Effector CD4-positive, alpha-beta T cell (primary cell): ENCODE measurements at places on chromosomes 6 and 20.

DNA sequence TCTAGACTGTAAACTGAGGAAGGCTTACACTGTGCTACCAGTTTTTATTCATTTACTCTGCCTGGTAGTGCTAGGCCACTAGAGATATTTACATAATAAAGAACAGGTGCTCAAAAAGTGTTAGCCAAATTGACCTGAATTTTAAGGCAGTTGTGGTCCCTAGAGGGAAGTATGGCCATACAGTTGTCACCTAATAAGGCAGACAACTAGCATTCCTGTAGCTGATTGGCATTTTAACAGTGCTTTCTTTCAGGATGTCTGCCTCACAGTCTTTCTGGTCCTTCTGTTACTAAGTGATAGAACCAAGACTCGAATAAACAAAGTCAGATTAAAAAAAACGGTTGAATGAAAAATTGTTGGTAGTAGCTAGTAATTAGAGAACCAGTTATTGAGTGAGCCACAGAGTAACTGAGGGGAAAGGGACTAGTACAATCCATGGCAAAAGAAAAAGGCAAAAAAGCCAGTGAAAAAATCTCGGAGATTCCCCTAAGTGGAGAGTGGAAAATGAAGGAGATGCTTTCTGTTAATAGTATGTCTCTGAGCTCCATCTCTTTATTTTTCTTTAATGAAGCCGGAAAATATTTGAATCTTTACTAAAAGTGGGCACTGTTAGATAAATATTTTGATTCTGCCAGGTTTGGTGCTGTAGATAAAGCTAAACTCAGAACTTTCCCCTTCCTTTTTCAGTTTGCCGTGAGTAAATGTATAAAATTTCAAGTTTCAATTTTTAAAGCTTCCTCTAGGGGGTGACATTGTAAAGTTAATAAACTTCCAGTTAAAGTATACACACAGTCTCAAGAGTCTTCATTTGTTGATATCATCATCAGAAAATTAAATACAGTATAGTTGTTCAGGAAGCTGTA lies 9.1 kb downstream of the VTA1 start:
- no peak for DNase-seq

DNA sequence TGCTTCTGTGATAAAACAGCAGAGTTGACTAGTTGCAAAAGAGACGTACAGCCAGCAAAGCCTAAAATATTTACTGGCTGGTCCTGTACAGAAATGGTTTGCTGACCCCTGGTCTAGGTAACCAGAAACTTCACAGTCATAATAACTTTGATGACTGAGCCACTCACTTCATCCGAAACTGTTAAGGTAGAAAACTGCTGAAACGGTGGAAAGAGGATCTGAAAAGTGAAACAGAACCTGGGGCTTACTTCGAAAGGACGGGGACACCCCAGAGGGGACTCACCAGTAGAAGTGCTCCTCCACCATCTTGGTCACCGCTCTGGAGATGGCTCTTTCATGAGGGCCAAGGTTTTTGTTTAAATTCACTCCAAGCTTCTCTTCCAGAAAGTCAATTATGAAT lies 16.4 kb downstream of the FAXC start:
- no peak for DNase-seq

GRCh38 chr20:45827030-45827652 lies at the start of gene TNNC2:
Gene TNNC2 (minus strand): TSS chr20:45827312. CDS start chr20:45827248, 64 bp downstream.
- no peak for DNase-seq

DNA sequence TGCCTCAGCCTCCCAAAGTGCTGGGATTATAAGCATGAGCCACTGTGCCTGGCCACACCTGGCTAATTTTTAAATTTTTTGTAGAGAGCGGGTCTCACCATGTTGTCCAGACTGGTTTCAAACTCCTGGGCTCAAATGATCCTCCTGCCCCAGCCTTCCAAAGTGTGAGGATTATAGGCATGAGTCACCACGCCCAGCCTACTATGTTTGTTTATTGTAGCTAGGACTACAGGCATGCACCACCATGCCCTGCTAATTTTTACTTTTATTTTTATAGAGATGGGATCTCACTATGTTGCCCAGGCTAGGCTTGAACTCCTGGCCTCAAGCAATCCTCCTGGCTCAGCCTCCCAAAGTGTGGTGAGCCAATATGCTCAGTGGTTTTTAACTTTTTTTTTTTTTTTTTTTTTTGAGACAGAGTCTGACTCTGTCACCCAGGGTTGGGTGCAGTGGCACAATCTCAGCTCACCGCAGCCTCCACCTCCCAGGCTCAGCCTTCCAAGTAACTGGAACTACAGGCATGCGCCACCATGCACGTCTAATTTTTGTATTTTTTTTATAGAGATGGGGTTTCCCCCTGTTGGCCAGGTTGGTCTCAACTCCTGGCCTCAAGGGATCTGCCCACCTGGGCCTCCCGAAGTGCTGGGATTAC lies 12.0 kb upstream of the DDX43 start:
- no peak for DNase-seq

DNA sequence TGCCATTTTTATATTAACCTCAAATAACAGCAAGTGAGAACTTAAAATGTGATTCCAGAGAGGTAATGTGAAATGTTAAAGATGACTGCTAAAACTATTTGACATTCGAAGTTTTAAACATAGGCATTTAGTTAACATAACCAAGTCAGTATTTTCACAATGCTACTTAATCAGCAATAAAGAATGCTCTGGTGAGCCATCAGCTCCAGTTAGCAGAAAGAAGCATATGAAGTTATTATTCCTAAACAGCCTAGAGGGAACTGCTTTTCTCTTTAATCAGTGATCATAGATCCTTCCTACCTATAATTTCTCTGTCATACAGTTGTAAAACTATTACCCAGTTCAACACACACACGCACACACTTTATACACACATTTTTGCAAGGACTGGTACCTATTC lies 60.1 kb downstream of the MMS22L start:
- DNase-seq, result no peak

GRCh38 chr6:135014353-135014832 lies 40.2 kb downstream of the HBS1L start:
- no peak for DNase-seq

- DNase-seq, result no peak
Measured at GRCh38 chr6:41489120-41489851, 56.9 kb upstream of the FOXP4 start.

DNA sequence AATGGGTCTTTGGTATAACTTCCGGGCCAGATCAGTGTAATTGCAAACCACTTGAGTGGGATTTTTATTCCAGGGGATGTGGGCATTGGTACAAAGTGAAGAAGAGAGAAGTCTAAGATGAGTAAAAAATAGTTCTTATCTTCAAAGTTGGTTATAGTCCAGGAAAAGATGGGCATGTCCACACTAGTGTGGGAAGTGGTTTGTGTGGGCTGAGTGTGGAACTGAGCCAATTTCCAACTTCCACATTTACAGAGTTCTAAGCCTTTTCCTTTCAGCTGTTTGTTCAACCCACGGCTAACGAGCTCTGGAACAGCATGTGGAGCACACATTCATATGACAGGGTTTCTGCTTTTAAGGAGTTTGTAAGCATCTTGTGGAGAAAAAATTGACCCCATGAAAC lies 72.3 kb upstream of the IFNGR1 start:
- no peak for DNase-seq

DNA sequence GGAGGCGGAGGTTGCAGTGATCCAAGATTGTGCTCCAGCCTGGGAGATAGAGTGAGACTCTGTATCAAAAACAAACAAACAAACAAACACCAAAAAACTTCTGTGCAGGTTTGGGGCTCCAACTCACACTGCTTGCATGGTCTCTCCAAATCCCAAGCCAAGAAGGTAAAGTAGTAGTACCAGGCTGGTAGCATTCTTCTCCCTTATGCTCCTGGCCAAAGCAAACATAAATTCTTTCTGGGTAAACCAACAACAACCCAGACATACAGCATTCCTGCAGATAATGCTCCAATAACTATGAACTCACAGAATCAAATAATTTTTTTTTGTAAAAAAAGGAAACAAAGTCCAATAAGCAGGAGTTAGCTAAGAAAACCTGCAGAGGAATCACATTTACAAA lies 57.8 kb upstream of the KLHL31 start:
- no peak for DNase-seq

DNA sequence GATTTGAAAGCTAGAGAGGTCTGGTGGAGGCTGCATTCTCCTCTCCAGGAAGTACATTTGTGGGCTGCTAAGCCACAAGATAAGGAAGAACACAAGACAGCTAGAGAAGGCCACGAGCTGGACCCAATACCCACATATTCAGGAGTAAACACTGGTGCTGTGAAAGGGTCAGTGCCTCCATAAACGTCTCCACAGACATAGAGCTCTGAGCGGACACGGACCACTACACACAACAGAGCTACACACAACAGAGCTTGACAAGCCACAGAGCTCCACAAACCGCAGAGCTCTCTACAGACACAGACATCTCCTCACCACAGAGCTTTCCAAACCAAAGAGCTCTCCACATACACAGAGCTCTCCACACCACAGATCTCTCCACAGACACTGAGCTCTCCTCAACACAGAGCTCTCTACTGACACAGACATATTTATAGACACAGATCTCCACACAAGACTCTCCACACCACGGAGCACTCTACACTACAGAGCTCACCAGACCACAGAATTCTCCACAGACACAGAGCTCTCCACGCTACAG lies 51.9 kb downstream of the ERMARD start:
- no peak for DNase-seq

DNA sequence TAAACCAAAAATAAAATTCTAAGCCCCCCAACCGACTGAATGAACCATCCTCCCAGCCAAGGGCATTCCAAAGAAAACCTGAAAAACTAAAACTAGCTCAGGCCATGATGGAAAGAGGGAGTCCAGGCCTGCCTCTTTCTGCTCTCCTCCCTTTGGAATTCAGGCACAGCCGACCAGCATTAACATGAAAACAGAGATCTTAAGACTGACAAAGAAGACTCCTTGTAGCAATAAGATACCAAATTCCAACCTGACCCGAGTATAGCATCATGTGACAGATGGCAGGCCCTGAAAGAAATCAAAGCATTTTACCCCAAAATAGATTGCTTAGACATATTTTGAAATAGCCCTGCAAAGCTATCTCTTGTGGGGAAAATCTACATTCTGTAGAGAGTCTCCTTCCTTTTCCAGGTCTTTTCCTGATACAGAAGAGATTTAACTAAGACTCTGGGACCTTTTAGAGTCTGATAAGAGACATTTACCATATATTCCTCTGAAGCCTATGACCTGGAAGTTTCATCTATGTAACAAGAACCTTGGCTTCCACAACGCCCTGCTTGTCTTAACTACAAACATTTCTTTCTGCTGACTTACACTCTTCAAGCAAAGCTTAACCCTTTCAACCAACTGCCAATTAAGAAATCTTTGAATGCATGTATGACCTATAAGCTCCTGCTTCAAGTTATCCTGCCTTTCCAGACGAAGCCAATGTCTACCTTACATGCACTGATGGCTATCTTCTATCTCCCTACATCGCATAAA lies 22.2 kb upstream of the TXLNB start:
- no peak for DNase-seq

DNA sequence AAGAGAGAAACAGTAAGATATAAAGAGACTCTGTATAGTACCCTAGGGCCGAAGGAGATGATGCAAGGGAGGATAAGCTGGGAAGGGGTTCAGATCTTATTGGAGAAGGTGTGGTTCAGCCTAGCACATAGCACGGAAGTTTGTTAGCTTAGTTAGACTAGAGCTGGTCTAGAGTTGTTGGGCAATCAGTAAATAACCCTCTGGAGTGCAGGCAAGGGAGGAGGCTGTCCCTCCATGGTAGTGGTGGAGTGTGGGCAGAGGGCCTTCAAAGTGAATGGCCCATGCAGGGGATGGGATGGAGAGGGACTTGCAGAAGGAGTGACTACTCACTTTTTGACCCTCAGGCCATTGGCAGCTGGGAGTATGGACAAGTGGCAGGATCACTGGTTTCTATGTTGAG lies 20.0 kb downstream of the TULP4 start:
- DNase-seq, result no peak

- no peak for DNase-seq
Measured at GRCh38 chr20:21016751-21017150, 89.4 kb downstream of the LINC00237 start.

DNA sequence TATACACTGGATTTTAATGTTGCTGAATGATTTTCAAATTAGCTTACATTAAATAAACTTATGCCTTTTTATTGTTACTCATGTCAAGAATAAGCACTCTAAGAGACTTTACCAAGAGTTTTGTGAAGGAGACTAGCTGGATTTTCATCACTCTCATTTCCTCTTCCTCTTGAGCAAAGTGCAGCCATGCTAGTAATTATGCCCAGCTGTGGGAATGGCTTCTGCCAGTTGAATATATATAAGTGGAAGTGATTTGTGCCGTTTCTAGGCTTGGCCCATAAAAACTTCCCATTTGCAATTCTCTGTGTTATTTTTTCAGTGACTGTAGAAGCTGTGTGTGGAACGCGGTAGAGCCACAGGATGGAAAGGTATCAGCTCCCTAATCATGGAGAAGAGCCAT lies 255.8 kb downstream of the HDGFL1 start:
- no peak for DNase-seq

DNA sequence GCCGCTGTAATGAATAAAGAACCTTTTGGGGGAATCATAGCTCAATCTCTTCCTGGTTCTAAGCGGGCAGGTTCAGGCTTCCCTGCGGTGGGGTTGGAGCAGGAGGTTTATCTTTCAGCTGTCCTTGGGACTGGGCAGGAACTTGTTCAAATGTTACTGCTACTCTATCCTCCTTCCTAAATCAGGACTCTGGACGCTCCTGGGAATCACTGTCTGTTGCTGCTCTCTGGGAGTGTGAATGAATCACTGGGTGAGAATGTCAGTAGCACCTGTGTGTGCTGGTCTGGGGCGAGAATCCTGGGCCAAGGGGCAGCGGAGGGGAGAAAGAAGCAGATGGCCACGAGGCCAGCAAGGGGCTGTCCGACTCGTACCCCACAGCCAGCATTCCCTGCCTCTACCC lies 65.4 kb upstream of the ZNFX1 start:
- no peak for DNase-seq

DNA sequence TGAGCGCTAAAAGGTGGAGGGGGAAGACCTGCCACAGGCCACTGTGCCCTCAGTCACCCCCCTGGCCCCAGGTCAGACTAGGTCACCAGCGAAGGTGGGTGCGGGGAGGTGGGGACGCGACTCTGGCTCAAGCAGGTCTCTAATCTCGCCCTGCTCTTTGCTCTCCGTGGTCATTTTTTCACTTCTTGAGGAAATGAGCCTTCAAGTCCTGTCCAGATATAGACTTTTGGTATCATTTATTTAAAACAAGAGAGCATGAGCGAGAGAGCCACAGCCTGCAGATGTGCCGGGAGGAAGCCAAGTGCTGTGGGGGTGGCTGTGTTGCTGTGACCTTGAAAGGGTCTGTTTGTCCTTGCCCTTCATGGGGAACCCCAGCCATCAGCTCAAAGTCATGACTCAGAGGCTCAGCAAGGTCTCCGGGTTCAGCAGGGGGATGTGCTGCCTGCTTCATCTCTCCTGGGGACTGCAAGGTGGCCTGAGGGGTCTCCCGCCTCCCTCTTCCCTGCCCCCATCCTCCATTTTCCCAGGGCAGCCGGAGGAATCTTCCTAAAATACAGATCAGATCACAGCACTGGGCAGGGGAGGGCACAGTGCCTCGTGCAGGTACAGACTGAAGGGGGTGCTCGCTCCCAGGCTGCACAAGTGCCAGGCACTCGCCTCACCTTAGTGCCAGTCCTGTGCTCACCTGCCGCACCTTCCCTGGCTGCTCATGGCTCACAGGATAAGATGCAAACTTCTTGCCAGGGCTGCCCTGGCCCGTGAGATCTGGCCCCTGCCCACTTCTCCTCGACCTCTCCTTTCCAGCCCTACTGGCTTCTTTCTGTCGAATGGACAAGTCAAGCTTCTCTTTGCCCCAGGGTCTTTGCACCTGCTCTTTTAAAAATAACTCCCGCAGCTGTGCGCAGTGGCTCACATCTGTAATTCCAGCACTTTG lies 26.5 kb downstream of the SULF2 start:
- no peak for DNase-seq

GRCh38 chr20:50224531-50225255 lies 34.1 kb downstream of the CEBPB start:
- no peak for DNase-seq
